ENCODE measurements at places on chromosomes 1 and 21.

DNA sequence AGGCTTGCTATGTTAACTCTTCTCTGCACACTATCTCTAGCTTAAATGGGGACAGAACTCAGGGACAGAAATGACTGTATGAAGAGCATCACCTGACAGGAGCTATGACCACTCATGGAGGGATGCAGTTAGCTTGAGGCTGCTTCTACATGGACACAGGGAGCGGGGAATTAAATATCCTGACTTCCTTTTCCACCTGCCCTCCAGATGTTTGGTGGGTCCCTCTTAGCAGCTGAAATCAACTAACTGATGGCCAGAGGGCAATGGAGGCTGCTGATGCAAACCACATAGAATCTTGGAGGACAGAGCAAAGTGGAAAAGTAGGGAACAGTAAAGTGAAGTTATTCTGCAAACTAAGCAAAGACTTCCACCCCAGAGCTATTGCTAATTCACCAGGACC lies 214.1 kb downstream of the USH2A start:
- DNase-seq = no peak

- no peak for DNase-seq
These were observed 36.7 kb upstream of the EDN2 start for GRCh38 chr1:41520951-41521752.

DNA sequence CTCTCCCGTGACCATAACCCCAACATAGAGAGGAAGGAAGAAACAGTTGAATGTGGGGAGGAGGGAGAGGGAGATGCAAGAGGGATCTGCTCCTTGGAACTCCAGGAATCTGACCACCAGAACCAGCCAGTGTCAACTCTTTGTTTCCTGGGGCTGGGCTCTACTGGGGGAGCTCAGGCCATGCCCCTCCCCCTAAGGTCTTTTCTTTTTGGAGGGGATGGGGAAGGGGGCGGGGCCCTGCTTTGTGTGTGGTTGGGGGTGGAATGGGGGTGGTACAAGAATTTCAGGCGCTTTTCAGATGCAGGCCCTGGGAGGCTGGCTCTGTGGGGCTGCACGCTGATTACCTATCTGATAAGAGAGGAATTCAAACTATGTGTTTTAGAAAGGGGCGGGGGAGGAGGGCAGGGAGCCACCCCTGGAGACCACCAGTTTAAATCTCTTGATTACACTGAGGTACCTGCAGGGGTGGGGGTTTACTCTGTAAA lies 8.3 kb downstream of the LIN28A start:
- no peak for DNase-seq

DNA sequence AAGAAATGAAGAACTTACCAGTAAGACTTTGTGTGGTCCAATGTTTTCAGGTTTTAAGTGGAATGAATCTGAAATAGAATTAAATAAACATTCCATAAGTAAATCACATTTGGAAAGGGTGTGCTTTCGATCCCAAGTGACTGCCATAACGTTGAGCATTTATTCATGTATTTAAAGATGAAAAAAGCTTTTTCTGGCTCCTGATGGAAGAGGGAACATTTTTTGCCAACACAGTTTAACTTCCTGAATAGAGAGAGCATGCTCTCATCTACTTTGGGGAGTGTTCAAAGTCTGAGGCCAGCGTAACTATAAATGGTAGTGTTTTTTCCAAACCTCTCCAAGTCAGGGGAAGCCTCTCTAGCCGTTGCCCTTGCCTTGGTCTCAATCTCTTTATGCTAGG lies 55.8 kb downstream of the GNG12 start:
- no peak for DNase-seq

GRCh38 chr21:34517491-34518245 lies 5.7 kb upstream of the KCNE1 start:
- no peak for DNase-seq

DNA sequence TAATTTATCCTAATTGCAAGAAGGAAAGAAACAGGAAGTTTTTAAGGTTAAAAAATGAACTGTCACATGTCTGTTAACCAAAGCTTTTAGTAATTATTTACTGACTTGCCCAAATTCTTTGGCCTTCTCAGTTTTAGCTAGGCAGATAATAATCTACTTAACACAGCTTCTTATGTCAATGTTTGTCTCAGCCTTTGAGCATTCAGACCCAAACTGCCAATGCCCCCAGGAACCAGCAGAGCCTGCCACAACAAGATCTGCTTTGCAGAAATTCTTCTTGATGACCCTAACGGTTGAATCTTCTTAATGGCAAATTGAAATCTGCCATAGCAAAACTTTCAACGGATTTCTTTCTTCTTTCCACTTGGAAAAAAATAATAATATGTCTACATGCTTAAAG lies 792.4 kb upstream of the ADGRL2 start:
- no peak for DNase-seq

GRCh38 chr1:203763505-203763904 lies 1.5 kb upstream of the LAX1 start:
- DNase-seq = no peak

DNA sequence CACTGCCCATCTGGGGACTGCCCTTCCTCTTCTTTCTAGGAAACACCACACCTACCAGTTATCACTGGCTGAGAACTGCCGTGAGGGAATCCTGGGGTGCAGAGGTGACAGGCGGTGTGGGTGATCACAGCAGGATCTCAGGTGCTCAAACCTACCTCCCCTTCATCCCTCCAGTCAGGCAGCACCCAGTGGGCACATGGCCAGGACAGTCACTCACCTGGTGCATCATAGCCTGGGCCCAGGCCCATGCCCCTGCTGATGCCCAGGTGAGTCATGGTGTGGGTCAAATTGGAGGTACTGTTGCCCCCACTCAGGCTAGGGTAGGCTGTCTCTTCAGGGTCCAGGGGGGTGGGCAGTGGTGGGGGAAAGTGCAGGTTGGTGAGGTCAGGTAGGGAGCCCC lies 5.3 kb upstream of the DENND4B start:
- no peak for DNase-seq

- DNase-seq = no peak
These were observed 32.3 kb downstream of the RRAGC start for GRCh38 chr1:38827318-38827717.

DNA sequence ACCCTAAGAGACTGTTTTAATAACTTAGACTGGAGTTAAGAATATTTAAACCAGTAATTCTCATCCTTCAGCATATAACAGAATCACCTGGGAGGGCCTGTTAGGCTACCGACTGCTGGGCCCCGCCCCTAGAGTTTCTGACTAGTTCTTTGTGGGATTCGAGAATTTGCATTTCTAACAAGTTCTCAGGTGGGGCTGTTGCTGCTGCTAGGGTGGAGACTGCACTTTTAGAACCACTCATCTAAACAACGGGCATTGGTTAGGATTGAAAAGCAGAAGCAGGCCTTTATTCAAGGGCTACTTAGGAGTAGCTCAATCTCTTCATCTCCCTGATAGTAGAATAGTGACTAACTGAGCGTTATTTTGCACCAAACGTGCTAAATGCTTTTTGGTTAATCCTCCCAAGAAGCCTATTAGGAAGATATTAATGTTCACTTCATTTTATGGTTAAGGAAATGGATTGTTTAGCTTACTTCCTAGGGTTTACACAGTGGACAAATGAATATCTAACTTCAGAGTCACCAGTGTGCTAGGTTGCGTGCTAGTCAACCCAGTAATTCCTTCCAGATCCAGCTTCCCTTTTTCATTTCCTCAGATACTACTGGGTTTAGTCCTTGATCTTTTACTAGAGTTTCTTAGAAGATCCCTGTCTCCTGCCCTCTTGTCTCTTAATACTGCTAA lies 31.1 kb upstream of the UAP1 start:
- DNase-seq = no peak

GRCh38 chr1:21836010-21836409 lies 23.9 kb downstream of the LDLRAD2 start:
- DNase-seq = no peak

DNA sequence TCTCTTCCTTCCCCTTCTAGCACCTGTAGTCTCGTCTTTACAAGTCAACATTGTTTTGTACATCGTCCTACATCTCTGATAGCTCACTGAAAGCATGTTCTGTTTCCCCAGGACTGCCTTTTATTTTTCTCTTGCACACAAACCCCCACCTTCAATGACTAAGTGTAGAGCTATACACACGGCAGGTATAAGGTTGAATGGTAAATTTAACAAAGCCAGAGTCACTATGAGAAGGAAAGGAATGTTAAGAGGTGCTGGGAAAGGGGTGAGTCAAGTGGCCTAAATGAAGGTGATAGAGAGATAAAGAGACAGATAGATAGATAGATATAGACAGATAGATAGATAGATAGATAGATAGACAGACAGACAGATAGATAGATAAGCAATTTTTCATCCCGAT lies 134.3 kb upstream of the ATP1B1 start:
- DNase-seq = no peak

- DNase-seq = no peak
These were observed 16.2 kb downstream of the IFI44 start for GRCh38 chr1:78665809-78666208.

DNA sequence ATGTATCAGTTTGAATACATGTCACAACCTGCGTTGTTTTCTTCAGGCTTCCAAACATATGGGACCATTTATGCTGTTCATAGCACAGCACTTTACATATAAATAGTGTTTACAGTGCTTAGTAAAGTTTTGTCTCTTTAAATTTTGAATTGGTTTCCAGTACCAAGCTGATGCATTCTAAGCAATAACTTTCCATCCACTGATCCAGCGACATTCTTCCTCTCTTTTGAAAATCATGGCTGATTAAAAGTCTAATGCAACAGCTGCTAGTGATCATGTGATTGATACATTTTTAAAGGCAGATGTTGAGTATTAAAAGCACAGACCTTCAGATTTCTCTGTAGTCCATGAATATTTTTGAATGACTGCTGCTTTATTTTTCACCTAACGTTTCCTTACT lies 154.9 kb downstream of the PTPRC start:
- DNase-seq = no peak

- DNase-seq = peak; percentile 1
These were observed at the start of gene IFI44 for GRCh38 chr1:78649628-78650027. Gene IFI44, plus strand, starts transcription at chr1:78649831. Its CDS starts 365 bp downstream, at chr1:78650196.

- DNase-seq = no peak
These were observed 38.1 kb downstream of the TOMM20 start for GRCh38 chr1:235090406-235091069.

GRCh38 chr1:225368036-225368552 lies 59.7 kb downstream of the LBR start:
- DNase-seq = no peak

DNA sequence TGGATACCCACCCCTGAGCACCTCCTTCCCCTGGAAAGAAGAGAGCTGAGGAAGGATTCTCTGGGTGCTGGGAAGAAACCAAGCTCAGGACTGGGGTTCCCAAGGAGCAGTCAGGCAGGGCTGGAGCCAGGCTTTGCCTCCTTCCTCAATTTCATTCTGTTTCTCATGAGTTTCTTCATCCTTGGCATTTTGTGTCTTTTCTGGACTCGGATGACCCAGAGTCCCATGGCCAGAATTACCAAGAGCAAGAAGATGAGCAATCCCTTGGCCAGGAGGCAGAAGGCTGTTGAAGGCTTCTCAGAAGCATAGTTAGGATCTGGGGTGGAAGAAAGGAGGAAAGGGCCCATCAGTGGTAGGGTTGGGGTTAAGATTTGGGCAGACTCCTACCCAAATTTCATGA lies 2.5 kb downstream of the SLAMF9 start:
- DNase-seq = no peak

DNA sequence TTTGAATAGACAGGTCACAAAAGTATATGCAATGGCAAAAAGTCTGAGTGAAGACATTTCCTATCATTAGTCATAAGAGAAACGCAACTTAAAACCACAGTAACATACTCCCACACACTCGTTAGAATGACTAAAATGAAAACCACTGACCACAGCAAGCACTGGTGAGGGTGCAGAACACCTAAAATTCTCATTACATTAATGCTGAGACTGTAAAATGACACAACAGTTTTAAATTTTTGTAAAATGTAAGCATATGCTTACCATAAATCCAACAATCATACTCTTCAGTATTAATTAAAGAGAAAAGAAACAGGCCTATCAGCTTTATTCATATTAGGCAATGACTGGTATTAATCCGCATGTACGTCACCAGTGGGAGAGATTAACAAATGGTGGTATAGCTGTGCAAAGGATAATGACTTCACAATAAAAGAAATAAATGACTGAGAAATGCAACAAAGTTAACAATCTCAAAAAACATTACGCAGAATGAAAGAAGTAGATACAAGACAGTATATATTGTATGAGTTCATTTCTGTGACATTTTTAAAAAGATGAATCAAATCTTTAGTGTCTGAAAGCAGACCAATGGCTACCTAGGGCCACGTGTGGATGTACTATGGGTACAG lies 253.5 kb downstream of the AKT3 start:
- no peak for DNase-seq

DNA sequence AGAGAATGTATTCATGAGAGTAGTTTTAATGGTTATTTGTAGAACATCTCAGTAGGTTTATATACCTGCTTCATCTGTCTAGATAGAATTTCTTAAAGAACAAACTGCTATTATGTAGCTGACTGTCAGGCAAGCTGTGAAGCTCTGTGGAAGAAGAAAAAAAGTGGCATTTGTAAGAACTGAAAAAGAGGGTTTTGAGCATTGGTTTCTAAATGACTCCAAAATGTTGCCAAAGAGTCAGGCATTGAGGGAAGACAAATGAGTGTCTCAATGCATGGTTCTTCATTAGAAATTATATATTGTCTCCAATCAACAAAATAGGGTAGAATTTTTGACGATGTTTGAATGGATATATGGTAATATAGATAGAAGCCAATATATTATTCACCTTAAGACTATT lies 1276.1 kb downstream of the KCNT2 start:
- DNase-seq = no peak

DNA sequence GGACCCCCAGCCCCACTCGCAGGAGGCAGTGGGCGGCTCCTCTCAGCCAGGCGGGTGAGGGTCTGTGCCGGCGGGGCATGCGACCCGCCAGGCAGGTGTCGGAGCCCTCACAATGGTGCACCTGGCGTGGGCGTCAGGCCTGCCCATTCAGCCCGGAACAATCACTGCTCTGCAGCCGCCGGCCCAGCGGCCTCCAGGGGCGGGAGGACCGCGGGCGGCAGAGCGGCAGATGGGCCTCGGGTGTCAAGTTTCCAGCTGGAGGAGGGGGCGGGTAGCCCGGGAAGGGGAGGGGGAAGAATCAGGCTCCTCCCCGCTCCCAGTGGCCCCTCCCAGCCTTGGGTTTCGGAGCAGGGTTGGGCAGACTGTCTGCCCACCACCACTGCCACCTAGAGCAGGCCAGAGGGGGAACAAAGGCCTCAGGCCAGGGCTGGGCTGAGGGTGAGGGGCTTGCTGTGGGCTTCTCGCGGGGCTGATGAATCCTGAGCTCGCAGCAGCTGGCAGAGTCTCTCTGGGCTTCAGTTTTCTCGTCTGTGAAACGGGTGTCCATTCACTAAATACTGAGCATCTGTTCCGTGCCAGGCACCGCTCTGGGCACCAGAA lies 39.5 kb upstream of the CASZ1 start:
- peak; percentile 85 for DNase-seq

GRCh38 chr21:23921670-23922418 lies 1685.4 kb downstream of the MRPL39 start:
- no peak for DNase-seq

DNA sequence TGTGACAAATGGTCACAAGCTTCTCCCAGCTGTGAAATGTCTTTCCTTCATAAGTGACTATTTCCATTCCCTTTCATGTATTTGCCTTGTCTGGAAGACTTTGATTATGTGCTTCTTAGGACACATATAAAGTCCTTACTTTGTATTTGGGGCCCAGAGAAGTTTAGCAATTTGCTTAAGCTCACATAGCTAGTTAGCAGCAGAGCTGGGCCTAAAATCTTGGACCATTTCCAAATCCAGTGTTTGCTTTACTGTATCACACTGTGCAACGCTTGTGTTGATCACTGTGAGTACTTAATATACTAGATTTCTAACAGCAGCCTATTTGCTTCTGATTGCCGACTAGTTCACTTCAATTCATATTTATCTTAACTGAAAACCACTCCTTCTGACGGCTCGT lies 2.2 kb upstream of the KCNA3 start:
- DNase-seq = no peak
